Activated CD4-positive, alpha-beta T cell treated with anti-CD3 and anti-CD28 coated beads, Interleukin-2, Interleukin-4, amounts not matched to agents 100 ng/mL and 50 ng/mL, durations not matched to agents 16 hours and 8 hours (primary cell): ENCODE measurements at places on chromosomes 2 and 18.

- no peak for DNase-seq
These were observed 55.3 kb upstream of the CHST9 start for GRCh38 chr18:27240383-27240782.

DNA sequence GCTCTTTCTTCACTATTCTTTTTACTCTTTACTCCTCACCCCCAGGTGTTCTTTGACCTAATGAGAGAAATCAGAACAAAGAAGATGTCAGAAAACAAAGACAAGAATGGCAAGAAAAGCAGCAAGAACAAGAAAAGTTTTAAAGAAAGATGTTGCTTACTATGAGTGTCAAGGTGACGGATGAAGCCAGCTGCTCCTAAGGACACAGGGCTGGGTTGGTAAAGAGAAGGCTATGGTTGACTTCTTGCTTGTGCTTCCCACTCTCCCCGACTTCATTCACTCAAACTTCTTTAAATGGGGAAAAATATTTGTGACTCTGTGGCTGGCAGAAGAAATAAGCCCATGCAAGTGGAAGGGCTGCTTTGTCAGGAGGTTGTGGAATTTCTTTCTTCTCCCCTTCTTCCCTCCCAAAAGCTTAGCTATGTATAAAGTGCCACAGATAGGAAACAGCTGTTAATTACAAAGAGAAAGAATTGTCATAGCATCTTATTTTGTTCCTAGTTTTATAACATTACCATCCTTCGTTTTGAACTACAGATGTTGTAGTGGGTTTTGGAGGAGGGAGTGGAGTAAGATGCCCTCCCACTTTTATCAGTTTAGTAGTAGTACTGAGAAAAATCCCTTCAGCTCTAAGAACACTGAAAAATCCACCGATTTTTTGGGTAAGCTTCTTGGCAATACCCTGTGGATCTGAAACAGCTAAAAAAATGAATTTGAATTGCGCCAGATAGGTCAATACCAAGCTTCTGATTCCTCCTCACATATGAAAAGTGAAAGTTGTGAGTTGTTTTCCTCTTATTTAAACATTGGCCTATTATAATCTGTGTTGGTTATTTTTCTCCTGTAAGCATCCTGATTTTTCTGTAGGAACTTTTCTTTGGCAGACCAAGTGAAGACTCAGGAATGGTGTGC lies 40.7 kb downstream of the RALB start:
- DNase-seq: no peak

- DNase-seq: no peak
These were observed 541.4 kb upstream of the DDX18 start for GRCh38 chr2:117273009-117273671.

GRCh38 chr2:140353541-140353940 lies 1573.4 kb upstream of the NXPH2 start:
- no peak for DNase-seq
